ENCODE measurements at places on chromosomes 7 and 10.

GRCh38 chr10:90141791-90142190, 440.4 kb downstream of the KIF20B start:
- DNase-seq: no peak

GRCh38 chr7:156222611-156223010, 410.3 kb upstream of the SHH start:
- no peak for DNase-seq

DNA sequence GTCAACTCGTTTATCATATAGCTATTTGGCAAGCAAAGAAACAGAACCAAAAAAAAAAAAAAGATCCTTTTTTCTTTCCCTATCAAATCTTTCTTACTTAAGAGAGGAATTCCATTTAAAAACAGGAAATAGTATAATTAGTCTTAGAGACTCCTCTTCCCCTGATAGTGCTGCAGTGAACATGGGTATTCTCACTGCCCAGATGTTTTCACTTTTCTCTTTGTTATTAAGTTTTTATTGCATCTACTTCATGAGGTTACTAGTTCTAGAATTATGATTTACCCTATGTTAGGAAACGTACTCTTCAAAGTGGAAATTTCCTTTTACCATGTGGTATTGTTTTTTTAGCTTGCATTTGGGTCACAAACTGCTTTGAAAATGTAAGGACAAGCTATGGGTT, 8.5 kb downstream of the CASP2 start:
- DNase-seq: no peak

- no peak for DNase-seq
Observed at GRCh38 chr10:13146379-13146778, 15.0 kb upstream of the MCM10 start.

DNA sequence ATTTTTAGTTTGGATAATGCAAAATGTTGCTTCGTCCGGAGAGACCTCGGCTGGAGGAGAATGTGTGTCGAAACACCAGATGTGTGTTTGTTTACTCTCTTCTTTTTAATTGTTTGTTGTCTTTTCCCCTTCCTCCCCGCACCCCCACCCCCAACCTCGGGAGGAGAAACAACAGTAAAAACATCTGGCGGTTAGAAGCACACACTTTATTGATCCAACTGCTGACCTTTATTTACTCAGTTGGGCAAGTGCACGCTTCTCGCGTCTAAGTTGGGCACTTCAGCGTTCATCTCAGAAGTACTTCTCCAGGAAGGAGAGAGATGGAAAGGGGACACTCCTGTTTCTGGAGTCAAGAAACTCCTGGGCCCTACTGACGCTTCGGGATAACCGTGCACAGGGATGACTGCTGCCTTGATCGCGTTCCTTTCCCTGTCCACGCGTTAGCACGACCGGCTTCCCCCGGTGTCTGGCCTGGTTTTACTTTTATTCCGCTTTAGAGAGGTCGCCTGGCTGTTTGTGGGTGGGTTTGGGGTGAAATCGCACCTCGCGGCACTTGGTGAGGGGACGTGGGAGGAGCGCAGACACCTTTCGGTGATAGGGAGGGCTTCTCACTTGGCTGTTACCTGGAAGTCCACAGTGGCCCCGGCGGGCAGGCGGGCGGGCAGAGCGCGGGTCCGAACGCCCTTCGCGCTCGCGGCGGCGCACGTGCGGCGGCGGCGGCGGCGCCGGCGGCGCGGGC, 168.3 kb upstream of the PPP1R3A start:
- no peak for DNase-seq

GRCh38 chr7:98797150-98797549, 72.7 kb downstream of the TMEM130 start:
- DNase-seq: no peak

GRCh38 chr7:154503962-154504550, 451.9 kb downstream of the DPP6 start:
- peak; percentile 59 for DNase-seq

GRCh38 chr10:23065181-23065948, 30.0 kb upstream of the MSRB2 start:
- no peak for DNase-seq

- DNase-seq: no peak
Observed at GRCh38 chr10:44647877-44648542, 263.1 kb upstream of the CXCL12 start.

- DNase-seq: no peak
Observed at GRCh38 chr10:86518781-86519180, 2.8 kb downstream of the WAPL start.

- DNase-seq: no peak
Observed at GRCh38 chr10:75403144-75403938, 1.8 kb upstream of the ZNF503 start.

DNA sequence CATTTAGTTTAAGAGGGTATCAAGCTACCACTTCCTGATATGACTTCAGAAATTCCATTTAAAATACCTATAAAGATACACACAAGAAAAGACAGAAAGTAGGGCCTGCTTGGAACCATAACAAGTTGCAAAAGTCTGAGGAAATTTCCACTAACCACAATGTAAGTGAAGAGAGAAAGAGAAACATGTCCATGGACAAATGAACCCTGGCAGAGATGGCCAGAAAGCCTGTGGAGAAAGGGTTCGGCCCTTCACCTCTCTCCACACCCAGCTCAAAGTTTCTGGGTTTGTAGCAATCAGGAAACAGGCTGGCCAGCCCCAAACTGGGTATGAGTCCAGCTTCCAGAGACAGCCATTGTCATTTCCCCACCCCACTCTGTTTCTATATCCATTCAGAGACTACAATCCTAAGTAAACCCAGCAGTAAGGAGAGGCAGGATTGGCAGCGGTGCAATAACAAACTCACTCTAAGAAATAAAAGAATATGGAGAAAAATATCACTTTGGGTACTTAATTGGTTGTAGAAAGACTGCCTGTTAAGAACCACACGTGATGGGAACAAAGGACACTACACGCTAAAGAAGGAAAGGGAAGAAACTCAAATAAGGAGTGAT, 71.1 kb downstream of the STK17A start:
- no peak for DNase-seq

DNA sequence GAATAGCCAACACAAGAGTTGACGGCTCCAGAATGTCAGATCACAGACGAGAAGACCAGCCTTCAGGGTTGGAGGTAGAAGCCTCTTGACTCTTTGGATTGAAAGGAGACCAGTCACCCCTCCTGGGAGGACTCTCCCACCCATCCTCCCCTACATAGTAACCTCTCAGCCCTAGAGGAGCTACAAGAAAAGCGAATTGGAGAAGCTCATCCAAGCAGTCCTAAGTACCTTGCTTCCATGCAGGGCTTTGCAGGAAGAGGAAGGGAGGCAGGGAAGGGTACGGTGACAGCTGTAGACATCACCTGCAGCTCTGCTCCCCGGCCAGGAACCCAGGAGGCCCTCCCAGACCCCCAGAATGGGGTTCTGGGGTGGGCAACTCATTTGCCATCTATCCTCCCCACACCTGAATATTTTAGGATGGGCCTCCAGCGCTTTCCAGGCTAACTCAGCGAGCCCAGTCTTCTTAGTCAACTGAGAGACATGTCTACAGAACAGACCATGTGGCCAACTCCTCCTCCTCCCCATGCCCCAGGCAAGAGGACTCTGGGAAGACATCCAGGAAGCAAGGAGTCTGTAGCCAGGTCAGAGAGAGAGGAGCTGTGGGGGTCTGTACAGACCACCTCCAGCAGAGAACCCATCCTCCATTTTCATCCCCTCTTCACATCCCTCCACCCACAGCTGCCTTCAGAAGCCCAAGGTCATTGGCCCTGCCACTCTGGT, 55.6 kb upstream of the LBX1 start:
- DNase-seq: no peak

GRCh38 chr10:113267619-113268562, 285.0 kb upstream of the HABP2 start:
- DNase-seq: no peak

DNA sequence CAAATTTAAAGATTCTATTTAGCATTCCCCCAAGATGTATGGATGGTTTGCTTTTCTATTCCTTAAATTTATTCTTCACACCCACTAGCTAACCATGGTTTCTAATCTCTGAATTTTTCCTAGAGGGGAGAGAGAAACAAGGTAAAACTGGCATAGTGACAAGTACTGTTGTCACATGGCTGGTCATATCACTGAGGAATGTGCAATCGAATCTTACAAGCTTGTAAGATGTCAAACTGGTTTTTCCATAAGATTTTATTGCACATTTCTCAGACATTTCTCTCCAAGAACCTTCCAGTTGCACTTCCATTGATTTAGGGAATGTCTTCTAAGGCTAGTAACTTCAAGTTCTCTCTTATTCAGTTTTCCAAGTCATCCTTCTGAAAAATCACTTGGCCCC, 89.8 kb downstream of the MBL2 start:
- DNase-seq: no peak

- DNase-seq: no peak
Observed at GRCh38 chr7:42046483-42046882, 190.5 kb downstream of the GLI3 start.

GRCh38 chr7:43824963-43825362, 44.4 kb downstream of the MRPS24 start:
- DNase-seq: no peak

GRCh38 chr10:101322266-101323108, 31.5 kb upstream of the BTRC start:
- no peak for DNase-seq

GRCh38 chr10:118955531-118955930, 74.0 kb upstream of the NANOS1 start:
- no peak for DNase-seq

DNA sequence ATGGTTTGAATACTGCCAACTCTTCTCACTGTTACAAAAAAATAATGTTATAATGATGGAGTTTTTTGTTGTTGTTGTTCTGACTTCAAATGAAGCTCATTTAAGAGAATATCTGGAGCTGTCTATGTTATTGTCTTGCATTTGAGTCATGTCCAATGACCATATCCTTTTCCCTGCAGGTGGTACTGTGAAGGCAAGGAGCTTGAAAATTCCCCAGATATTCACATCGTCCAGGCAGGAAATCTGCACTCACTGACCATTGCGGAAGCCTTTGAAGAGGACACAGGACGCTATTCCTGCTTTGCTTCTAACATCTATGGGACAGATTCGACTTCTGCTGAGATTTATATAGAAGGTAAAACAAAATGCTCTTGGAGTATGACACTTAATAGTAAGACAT, 33.5 kb downstream of the MYPN start:
- DNase-seq: no peak

- no peak for DNase-seq
Observed at GRCh38 chr10:66218981-66219587, 706.8 kb upstream of the LRRTM3 start.

GRCh38 chr7:650339-651031, 76.0 kb upstream of the DNAAF5 start:
- DNase-seq: no peak

- no peak for DNase-seq
Observed at GRCh38 chr10:804787-805619, 115.5 kb upstream of the DIP2C start.

GRCh38 chr7:93515144-93515543, 59.4 kb downstream of the CALCR start:
- DNase-seq: no peak

DNA sequence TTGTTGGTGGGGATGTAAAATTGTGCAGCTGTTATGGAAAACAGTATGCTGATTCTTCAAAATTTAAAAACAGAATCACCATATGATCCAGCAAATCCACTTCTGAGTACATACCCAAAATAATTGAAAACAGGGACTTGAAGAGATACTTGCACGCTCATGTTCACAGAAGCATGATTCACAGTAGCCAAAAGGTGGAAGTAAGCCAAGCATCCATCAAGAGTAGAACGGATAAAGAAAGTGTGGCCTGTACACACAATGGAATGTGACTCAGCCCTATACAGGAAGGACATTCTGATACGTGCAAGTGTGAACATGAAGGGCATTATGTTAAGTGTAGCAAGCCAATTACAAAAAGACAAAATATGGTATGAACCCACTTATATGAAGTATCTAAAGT, 696.7 kb upstream of the CELF2 start:
- no peak for DNase-seq

GRCh38 chr7:18655912-18656311, 160.4 kb downstream of the HDAC9 start:
- no peak for DNase-seq

DNA sequence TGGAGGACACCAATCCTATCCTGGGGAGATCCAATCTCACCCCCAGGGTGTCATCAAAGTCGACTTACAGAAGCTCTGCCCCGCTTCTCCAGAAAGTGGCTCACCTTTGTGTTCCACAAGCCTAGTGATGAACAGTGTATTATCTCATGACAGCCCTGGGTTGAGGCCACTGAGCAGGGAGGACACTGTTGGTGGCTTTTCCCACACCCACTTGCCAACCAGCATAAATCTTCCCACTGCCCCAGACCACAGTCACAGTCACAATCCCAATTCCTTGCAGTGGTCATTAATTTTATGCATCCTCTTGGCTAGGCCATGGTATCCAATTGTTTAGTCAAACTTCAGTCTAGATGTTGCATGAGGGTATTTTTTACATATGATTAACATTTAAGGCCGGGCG, 18.4 kb downstream of the TNS3 start:
- no peak for DNase-seq

GRCh38 chr7:37601321-37601720, 82.2 kb upstream of the GPR141 start:
- DNase-seq: no peak

- DNase-seq: no peak
Observed at GRCh38 chr10:133378251-133379096, 588 bp upstream of the PAOX start.

DNA sequence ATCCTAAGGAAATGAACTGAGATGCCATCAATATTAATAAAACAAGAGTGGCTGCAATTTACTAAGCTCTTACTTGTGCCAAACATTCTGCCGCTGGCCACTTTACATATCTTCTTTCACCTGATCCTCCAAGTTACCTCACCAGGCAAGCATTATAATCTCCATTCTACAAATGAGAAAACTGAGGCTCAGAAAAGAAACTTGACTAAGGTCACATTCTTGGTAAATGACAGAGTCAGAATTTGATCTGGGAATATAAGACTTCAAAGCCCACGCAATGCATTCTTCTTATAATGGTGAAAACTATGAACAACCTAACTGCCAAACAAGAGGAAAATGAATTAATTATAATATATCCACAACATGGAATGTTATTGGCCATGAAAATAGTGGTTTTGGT, 46.1 kb upstream of the SMNDC1 start:
- DNase-seq: no peak

GRCh38 chr10:51447119-51447518, 252.3 kb downstream of the CSTF2T start:
- no peak for DNase-seq

- no peak for DNase-seq
Observed at GRCh38 chr10:50503661-50504320, 120.0 kb downstream of the SGMS1 start.

- DNase-seq: no peak
Observed at GRCh38 chr10:132253092-132253687, 54.6 kb downstream of the STK32C start.

DNA sequence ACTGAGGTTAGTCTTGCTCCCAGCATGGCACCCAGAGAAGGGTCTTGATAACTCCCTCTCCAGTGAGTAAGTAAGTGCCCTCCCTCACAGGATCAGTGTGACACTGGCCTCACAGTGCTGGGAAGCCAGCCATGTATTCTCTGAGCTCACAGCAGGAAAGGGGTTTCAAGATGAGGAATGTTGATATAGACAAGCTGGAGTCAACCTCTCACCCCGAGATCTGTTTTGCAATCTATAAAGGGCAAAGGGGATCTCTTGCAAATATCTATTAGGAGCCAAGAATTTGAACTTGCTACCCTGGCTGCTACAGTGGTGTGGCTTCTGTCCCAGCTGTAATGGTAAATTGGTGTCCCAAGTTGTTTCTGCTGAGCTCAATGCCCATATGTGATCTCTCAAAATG, 70.2 kb upstream of the ADAM12 start:
- DNase-seq: no peak
